Germinal center (tissue), 1 donor: ENCODE measurements at places on chromosomes 11 and 22.
A peak's percentile ranks its signal among the peaks of the same experiment; 100 is the strongest.

DNA sequence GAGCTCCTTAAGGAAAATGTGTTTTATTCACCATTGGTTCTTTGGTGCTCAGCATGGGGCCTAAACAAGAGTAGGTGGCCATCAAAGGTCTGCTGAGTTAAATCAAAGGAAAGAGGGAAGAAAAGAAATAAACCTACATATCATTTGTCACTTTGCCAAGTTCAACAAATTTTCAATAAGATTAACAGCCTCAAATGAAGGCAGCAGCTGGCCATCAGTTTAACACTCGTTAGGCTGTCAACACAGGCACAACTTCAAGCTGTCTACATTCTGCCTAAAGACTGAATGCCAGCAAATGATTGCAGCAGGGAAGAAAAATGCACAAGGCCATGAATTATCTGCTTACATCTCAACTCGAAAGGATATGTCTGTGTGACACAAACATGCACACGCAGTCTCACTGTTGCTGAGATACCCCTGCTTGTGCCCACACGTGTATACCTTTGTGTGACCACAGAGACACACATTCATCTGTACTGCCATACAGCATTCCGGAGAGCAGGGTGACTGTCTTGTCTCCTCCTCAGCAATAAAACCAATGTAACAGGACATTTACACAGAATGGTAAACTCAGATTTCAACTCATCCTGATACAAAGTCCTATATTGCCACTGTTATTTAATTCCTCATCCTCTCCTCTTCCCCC, 40.1 kb downstream of the TRIM66 start:
- no peak for DNase-seq

- DNase-seq, result no peak
These were observed 193.6 kb upstream of the CARD18 start for GRCh38 chr11:105333153-105333552.

DNA sequence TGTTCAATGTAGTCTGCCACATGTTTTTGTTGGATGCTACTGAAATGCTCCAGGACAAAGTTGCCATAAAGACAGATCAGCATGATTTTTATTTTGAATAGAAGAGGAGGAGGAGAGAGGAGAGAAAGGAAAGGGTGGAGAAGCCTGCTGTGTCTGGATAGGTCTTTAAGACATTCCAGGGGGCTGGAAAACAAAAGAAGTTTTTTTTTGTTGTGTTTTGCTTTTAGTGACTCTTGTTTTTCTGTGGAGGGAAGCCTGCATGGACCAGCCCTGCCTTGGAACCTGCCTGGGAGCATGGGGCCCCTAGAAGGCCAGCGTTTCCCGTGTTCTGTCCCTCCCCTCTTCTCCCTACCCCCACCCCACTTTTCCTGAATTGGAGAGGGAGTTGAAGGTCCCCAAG, 2.3 kb downstream of the TSPAN18 start:
- DNase-seq, result no peak

DNA sequence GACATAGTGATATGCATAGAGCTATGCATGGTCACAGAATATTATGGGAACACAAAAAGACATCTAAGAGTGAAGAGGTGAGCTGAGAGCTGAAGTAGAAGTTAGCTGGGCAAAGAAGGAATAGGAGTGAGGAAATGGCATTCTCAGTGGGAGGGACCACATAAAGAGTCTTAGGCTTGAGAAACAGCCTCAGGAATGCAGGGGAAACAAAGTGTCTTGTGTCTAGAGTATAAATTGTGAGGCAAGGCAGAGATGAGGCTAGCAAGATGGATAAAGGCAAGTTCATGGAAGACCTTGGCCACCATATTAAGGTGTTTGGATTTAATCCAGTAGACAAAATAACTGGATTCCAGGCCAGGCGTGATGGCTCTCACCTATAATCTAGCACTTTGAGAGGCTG, 40.6 kb upstream of the CRTAM start:
- DNase-seq, result no peak

DNA sequence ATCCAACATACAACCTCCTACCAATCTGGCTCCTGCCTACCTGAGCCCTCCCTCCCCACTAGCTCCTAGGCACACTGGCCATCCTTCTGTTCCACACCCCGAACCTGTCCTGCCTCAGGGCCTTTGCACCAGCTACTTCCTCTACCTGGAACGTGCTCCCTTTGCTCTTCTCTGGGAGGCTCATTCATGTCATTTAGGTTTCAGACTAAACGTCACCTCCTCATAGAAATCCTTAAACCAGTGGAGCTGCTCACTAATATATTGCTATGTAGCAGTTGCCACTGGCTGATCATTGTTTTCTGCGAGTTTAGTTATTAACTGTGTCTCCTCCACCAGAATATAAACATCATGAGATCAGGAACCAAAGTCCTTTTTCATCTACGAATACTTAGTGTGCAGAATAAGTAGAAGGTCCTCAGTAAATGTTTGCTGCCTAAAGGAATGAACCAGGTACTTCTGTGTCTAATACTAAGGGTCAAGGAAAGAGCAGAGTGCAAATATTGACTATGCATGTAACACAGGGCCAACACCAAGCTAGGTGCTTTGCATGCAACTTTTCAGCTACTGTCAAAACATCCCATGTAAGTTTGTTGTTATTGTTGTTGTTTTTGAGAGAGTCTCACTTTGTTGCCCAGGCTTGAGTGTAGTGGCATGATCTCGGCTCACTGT, 277.6 kb upstream of the SYN3 start:
- DNase-seq, result no peak

DNA sequence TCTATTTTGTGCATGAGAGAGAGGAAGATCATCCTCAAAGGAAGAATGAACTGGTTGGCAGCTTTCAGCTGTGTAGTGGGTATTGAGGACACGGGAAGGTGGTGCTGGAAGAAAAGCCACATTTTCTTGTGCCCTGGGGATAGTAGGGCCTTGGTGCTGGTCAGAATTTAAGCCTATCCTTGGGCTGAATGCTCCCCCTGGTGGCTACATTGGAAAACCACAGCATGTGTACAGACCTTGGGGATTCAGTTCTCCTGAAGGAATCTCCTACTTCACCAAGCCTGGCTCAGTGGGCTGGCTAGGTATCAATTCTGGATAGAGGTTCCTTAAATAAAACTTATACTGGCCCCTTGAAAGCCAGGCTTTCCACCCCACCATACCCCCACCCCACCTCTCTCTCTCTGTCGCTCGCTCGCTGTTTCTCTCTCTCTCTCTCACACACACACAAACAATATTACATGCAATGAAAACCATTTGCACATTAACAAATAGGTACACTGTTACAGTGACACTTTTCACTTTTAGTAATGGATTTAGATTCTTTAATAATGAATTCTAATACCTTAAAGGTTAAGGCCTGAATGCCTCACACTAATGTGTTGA, 2.8 kb upstream of the OR51M1 start:
- peak; percentile 25 for DNase-seq

DNA sequence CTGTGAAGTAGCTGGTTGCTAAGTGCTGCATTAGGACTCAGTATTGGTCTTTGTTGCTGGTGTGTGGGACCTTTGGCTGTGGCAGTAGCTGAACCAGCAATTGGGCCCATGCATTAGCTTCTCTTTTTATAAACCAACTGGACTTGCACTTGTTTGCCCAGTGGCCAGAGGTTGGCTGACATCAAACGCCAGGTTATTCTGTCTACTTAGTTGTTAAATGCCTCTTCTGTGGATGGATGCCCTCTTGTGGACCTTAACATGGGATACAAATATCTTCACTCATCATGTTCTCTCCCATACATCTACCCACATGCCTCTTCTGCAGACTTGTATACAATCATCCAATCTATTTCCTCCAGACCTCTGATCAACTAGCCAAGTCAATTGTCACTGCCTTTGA, 26.4 kb upstream of the ARHGAP20 start:
- no peak for DNase-seq

GRCh38 chr11:8286886-8287285, 23.2 kb upstream of the LMO1 start:
- DNase-seq, result no peak

GRCh38 chr11:92653454-92653853, 316.0 kb upstream of the MTNR1B start:
- DNase-seq, result no peak

DNA sequence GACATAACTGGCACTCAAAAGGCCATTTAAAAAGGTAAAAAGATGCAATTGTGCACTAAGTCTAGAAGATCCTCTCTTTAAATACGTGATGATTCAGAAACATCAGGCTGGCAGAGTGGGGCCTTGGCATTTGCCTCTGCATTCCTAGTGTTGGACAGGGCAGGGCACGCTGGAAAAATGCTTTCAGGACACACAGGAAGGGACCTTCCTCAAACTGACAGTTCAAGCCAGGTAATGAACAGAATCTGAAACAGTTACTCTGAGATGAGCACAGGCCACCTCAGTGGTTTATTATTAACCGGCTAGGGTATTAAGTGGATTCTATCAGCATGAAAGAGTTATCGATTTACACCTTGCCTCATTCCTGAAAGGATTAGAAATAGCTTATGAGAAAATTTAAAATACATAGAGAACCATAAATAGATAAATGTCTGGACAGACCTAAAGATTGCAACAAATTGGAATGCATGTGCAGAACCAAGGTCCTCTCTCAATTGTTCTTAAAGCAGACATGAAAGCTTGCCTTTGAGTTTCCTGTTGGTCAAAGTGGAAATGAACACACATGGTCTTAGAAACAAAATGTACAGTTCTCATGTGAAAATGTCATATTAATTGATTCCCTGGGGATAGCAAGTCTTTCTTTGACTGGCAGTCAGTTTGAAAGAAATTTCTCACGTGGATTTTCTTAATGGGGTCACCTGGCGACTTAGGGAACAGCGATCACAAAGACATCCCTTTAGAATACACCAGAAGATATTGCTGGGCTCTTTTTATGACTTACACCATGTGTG, 21.5 kb upstream of the CSNK2A3 start:
- no peak for DNase-seq

GRCh38 chr11:67073908-67074307, 17.3 kb downstream of the RHOD start:
- no peak for DNase-seq

GRCh38 chr22:19869497-19870152, 15.0 kb upstream of the GNB1L start:
- no peak for DNase-seq

- no peak for DNase-seq
These were observed 63.3 kb downstream of the LIF start for GRCh38 chr22:30183271-30183670.
